Fibroblast of villous mesenchyme (primary cell): ENCODE measurements at places on chromosomes 4 and X. TPM values are rescaled to one million over a fixed set of nuclear protein-coding genes. Genes with fewer than 3 reads are reported as not detected.
A peak's percentile ranks its signal among the peaks of the same experiment; 100 is the strongest.

DNA sequence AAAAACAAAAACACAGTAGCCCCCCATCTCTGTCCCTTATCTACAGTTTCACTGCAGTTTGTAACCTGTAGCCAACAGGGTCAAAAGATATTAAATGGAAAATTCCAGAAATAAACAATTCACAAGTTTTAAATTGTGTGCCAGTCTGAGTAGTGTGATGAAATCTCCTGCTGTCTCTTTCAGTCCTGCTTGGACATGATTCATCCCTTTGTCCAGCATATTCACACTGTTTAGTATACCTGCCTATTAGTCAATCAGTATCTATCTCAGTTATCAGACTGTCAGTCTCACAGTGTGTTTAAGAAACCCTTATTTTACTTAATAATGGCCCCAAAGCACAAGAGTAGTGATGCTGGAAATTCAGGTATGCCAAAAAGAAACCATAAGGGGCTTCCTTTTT lies 21.9 kb downstream of the CNOT6L start:
- DNase-seq = no peak

GRCh38 chr4:138953961-138954371 lies 61.6 kb upstream of the NOCT start:
- DNase-seq = peak; percentile 79

- no peak for DNase-seq
Measured at GRCh38 chr4:179097741-179098140, 1655.5 kb upstream of the AGA start.

- no peak for DNase-seq
Measured at GRCh38 chrX:117835034-117835433, 281.6 kb downstream of the KLHL13 start.

GRCh38 chrX:38563030-38563429 lies 1.7 kb downstream of the TSPAN7 start:
- no peak for DNase-seq

DNA sequence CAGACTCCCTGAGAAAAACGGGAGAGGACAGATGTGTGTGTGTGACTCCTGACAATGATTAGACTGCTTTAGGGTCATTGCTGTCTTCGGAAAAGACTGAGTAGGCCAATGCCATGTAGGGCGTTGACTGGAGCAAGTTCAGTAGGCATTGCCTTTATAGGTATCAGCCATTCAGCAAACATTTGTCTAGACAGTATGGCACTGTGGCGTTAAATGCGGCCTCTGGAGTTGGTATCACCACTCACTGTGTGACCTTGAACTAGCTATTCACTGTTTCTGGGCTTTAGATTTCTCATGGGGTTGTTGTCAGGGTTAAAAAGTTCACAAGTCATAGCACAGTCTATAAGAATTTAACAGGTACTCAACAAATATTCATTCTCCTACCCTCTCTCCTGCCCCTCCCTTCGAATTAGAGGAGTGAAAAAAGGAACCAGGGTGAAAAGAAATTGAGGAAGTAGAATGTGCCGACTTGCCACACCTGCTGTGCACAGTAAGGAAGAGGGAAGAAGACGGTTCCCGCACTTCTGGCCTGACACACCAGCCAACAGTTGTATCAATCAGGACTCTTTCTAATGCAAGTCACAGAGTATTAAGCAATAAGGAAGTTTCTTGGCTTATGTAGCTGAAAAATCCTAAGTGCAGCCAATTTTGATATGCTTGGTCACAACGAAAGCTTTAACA lies 83.2 kb upstream of the PLAC8 start:
- DNase-seq = no peak

GRCh38 chr4:74738464-74739143 lies 55.7 kb downstream of the BTC start:
- peak; percentile 8 for DNase-seq

GRCh38 chr4:7487998-7488671 lies 53.4 kb upstream of the PSAPL1 start:
- no peak for DNase-seq

GRCh38 chr4:67658302-67658701 lies 42.7 kb downstream of the UBA6 start:
- DNase-seq = no peak

GRCh38 chr4:19314116-19314515 lies 937.6 kb upstream of the SLIT2 start:
- no peak for DNase-seq

DNA sequence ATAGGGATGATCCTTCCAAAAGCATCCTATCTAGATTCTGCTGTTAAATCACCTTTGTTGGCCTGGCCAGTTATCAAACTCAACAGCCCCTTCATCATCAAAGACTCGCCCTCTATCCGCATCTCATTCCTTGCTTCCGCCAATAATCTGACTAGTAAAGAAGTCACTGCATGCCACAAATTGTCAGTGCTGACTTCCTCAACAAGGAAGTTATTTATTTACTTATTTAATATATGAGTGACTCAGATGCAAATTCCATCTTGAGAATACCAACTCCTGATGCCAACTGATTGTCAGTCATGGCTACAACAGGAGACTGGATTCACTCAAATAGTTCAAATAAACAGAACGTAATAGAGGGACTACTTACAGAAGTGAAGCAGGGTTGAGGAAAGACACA lies 283.8 kb downstream of the TRIML1 start:
- no peak for DNase-seq

- DNase-seq = no peak
Measured at GRCh38 chrX:43753637-43754036, 97.5 kb downstream of the MAOA start.

- no peak for DNase-seq
Measured at GRCh38 chr4:78018271-78019049, 38.7 kb upstream of the FRAS1 start.

DNA sequence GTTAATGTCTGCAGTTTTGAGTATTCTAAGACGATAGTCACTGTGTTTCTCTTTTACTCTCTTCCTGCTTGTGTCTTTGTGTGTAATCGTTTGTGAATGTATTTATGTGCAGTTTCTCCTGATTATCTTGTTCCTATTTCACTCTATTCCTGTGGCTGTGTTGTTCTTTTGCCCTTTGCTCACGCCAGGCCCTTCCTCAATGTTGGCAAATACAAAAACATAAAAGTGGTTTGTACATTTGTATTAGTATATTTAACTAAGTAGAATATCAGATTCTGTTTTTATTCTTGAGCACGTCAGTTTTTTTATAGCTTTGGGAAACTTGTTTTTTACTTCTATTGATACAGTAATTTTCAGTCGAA lies 107.6 kb upstream of the BMPR1B start:
- DNase-seq = no peak

DNA sequence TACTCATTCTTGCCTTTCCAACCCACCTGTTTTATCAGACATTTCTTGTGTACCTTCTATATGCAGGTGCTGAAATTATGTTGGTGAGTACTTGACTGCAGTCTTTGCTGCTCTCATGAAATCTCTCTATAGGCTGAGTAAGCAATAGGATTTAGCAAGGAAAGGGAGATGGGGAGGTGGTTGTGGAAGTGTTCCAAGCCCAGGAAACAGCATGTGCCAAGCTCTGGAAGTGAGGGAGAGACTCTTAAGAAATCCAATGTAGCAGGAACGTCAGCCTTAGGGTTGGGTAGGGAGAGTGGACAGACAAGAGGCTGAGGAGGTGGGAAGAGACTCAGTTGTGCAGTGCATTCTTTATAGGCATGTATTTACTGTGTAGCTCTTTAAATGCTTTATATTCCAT lies 5.6 kb downstream of the SEPTIN11 start:
- peak; percentile 80 for DNase-seq

GRCh38 chr4:14615671-14616070 lies 386.6 kb upstream of the CPEB2 start:
- DNase-seq = no peak

- DNase-seq = peak; percentile 14
Measured at GRCh38 chr4:24141836-24142235, 252.0 kb upstream of the PPARGC1A start.

GRCh38 chr4:165971933-165972332 lies 98.9 kb downstream of the TLL1 start:
- DNase-seq = no peak

DNA sequence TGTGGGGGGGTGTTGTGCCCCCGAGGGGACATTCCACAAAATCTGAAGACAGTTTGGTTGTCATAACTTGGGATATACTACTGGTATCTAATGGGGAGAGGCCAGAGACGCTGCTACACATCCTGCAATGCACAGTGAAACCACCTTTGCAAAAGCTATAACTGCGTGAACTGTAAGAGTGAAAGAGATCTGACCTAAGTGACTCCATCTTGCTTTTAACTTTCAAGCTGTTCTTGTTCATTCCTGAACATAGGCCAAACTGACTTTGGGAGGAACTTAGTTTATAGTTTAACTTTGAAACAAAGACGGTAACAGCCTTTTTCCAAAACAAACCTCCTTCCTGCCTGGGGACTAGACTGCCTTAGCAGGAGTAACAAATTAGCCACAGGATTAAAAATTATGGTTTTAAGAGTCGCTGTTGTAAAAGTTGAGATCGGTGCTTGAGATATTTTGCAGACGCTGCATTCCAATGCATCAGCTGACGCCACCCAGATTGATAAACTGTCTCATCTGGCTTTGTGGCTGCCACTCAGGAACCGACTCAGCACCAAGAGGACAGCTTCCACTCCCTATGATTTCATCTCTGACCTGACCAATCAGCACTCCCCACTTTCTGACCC lies 70.9 kb downstream of the ATXN3L start:
- peak; percentile 89 for DNase-seq

DNA sequence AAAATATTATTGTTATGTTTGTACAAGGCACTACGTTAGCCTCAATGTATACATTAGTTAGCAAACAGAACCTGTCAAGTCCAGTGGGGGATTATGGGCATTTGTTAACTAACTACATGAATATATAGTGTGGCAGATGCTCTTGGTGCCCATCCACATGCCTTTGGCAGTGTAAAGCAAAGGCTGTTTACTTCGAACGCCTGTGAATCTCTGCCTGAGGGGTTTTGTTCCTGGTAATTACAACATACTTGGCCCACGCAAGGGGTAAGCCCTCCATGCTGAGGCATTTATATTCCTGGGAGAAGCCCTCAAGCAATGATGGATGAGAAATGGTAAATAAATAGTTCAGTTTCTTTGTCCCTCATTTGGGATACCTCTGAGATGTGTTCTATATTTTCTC lies 119.7 kb downstream of the IL1RAPL1 start:
- no peak for DNase-seq

DNA sequence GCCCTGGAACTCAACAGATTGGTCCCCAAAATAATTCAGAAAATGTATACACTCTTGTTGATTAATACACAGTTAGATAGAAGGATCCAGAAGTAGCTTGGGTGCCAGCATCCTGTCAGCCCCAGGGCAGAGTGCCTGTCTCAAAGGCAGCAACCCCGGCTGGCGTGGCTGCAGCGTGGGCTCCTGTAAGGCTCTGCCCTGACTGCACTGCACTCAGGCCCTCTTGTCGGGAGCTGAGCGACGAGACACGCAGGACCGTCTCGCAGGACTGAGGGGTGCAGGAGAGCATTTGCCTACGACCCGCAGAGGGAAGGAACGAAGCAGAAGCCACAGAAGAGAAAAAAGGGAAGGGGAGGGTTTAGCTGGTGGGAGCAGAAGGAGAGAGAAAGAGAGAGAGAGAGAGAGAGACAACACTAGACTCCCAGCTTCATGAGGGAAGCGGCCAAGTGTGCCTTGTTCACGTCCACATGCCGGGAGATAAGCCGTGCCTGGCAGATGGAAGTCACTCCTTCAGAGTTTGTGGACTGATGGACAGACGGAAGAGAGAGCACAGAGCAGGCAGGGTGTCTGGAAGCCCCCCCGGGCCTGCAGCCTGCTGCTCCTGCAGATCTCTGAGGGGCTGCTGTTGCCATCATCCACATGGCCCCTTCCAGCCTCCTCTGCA lies 38.7 kb upstream of the HELT start:
- no peak for DNase-seq

DNA sequence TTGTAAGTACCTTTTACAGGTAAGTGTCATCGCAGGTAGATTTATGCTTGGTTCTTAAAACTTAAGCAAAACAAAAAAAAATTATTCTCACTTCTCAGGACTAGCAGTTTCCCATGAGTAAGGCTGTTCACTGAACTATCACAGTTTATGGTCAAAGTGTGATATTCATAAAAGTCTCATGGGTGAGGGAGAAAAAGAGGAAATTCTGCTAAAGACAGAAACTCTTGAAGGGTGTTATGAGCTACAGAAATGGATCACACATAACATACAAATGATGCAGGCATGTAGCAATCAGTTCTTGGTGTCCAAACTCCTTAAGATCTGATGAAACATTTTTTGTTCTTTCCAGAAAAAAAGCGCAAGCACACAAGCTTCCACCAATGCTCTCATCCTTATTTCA lies 8.5 kb downstream of the RAB9A start:
- DNase-seq = no peak

DNA sequence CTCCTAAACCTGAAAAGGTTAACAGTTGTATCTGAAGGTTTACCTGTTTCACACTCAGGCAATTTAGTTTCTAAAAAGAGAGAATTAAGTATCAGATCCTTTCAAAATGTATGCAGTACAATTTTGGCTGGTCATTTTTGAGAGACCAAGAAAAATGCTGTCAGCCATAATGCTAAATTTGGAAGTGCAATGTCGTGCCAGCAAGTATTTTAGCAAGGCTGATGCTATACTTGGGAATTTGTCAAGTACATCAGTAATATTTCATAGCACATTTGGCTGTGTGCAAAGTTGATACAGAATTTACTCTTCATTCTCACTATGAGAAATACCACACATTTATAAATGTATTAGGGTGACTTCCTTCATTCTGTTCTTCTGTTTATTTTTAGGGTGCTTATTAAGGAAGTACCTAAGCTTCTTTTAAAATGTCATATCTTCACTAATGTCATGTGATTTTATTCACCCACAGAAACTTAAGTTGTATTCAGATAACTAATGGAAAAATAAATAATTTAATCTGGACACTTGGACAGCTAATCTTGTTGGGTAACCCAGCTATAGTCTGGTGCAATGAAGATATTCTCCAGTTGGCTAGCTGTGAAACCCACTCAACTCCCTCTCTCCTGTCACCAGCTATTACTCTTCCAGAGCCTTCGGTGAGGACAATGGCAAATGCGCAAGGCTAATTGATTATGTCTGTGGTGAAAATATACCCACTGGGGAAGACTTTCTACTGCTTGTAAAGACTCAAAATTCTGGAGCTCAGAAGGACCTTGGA lies 84.2 kb upstream of the TLL1 start:
- DNase-seq = no peak

The GRIA2 gene
- 1.9 TPM in 1 of 2 replicates, not detected in the other for total RNA-seq

The C4orf50 gene
- total RNA-seq = not detected in 2 replicates

The ARHGAP6 gene
- 1.7 and 1.9 TPM in 2 replicates for total RNA-seq

The RAB33A gene
- total RNA-seq = 1.3 and 3.5 TPM in 2 replicates

The JCHAIN gene
- 0.64 and 2.6 TPM in 2 replicates for total RNA-seq

The XAGE3 gene
- 0.64 TPM in 1 of 2 replicates, not detected in the other for total RNA-seq

The HHIP gene
- total RNA-seq = 0.64 and 1.7 TPM in 2 replicates

The APELA gene
- not detected in 2 replicates for total RNA-seq

The PRDM8 gene
- total RNA-seq = 7.3 and 7.7 TPM in 2 replicates

The TGIF2LX gene
- not detected in 2 replicates for total RNA-seq

The RHOH gene
- total RNA-seq = under 0.01 TPM in 1 of 2 replicates, not detected in the other

The METAP1 gene
- total RNA-seq = 62.6 and 63.8 TPM in 2 replicates
